ENCODE measurements at places on chromosomes 2 and 18.

GRCh38 chr2:200788121-200788718, 23.5 kb upstream of the BZW1 start:
- DNase-seq: no peak

GRCh38 chr2:11738589-11739436, 7.6 kb upstream of the LPIN1 start:
- no peak for DNase-seq

GRCh38 chr2:235866373-235866772, 301.8 kb downstream of the GBX2 start:
- no peak for DNase-seq

- no peak for DNase-seq
Observed at GRCh38 chr18:4060427-4061281, 394.5 kb downstream of the DLGAP1 start.

DNA sequence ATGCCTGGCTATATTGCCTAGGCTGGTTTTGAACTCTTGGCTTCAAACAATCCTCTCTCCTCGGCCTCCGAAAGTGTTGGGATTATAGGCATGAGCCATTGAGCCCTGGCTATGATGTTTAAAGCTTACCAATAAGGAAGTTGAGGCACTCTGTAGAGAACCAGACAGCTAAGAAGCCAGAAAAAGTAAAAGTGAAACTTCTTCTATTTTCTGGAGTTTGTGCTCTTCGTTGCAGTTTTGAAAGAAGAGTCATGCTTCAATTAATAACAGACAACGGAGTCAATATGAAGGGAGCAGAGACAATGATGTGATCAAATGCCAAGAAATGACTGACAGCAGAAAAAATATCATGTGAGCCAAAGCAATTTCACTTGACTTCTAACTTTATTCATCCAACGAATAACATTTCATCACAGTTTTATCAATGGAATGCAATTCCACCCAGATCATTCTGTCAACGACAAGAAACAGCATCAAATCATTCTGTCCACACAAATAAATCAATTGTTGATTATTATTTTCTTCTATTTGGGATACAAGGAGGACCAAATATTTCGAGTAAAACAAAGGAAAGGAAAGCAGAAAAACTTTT, 175.5 kb upstream of the CELF4 start:
- no peak for DNase-seq

GRCh38 chr18:57915865-57916582, 112.9 kb upstream of the ATP8B1 start:
- DNase-seq: no peak

DNA sequence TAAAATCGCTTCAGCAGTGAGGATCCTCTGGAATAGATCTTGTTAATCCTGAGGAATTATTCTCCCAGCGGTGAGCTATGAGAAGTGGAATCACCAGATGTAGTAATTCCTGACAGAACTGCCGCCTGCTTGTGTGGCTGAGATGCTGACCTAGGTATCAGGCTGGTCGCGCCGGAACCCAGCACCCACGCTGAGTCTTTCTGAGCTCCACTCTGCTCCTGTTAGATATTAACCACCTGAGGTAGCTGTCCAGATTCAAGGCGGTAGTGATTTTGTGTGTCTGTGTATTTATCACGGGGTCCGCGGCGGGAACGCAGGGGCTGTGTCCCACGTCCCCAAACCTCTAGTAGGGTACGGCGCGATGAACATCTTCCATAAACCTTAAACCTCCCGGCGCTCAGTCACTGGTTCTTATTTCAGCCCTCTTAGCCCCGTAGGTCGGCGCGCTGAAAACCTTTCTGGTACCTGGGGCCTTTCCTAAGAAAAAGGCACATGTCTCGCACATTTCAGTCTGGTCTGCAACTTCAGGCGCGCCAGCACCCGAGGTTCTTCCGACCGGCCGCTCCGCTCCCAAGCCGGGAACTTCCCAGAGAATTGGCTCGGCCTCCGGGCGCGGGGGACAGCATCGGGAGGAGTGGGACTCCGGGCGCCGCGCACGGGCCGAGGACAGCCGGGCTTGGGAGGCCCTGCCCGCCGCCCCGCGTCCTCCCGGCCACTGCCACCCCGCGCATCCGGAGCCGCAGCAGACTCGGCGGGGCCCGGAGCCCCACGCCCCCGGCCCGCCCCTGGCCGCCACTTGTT, 542 bp upstream of the CNNM3 start:
- peak; percentile 12 for DNase-seq

DNA sequence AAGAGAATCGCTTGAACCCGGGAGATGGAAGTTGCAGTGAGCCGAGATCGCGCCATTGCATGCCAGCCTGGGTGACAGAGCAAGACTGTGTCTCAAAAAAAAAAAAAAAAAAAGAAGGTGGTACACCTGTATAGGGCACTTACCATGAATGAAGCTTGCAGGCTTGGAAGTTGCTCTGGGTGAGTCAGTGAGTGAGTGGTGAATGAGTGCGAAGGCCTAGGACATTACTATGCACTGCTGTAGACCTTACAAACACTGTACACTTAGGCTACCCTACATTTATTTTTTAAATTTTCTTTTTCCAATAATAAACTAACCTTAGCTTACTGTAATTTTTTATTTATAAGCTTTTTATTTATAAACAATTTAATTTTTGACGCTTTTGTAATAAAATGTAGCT, 78.4 kb upstream of the ATG16L1 start:
- DNase-seq: no peak

- no peak for DNase-seq
Observed at GRCh38 chr2:120957905-120958304, 222.2 kb downstream of the GLI2 start.

DNA sequence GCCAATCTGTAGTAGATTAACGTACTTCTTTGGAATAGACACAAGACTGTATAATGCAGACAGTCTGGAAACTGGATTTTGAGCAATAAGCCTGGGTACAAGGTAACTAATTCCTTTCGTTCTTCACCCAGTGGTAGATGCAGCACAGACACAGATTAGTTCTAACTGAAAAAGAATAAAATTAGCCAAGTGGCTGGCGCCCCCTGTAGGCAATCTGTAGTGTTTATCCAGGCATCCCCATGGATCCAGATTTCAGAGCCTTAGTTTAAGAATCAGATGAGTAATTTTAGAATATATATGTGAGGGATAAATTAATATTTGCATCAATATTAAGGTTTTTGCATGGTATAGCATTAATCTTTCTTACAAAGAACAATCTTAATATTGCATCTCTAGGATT, 563.9 kb downstream of the DCC start:
- no peak for DNase-seq

DNA sequence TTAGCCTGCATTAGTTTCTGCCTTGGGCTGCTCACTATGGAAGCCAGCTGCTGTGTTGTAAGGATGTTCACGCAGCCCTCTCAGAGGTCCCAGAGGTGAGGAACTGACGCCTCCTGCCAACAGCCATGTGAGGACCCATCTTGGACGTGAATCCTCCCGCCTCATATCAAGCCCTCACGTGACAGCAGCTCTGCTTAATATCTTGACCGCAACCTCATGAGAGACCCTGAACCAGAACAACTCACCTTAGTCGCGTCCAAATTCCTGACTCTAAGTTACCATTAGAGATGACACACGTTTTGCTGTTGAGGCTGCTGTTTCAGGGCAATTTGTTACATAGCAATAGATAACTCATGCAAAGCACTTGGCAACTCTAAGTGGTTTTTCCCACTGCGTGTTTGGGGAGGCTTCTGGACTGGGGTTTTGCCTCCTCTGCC, 97.7 kb downstream of the TMEM17 start:
- DNase-seq: no peak

- no peak for DNase-seq
Observed at GRCh38 chr2:149430743-149431736, 100.7 kb downstream of the LYPD6 start.

- DNase-seq: no peak
Observed at GRCh38 chr18:48565105-48565504, 26.3 kb downstream of the CTIF start.

- DNase-seq: no peak
Observed at GRCh38 chr2:216391401-216391800, 19.1 kb upstream of the MARCHF4 start.

DNA sequence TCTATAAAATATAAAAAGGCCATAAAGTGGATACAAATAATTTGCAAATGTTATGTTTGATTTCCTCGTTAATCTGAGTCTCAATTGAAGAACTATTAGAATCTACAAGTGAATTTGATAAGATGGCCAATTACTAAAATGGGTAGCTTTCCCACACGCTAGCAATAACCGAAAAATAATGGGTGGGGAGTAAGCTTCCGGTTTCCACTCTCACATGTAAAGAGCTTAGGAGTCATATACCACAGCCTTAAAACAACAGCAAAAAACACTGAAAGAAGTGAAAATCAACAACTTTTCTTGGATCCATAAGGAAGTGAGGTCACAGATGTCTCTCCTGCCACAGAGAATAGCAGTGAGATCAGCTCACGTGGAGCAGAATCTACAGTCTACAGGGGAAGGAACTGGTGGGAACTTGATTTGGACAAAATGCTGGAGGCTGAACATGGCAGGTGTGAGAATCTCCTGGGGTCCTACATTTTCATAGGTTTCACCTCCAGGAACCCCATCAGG, 18.6 kb downstream of the THAP4 start:
- no peak for DNase-seq

GRCh38 chr2:97691166-97691565, 21.7 kb downstream of the C2orf92 start:
- no peak for DNase-seq

DNA sequence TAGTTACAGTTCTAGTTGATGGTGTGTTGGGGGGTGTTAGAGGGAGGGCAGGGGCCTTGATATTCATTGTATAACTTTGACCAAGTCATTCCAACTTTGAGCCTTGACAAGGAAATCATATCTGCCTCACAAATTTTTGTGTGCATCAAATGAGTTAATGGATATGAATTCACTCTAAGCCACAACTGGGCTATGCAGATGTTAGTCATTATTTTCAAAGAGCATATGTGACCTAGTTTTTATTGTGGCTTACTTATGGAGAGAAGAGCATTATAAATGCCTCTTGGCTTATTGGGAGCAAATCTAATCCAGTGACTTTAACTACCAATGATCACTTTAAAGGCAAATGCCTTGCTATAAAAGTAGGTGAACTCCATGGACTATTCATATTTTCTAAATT, 250.2 kb downstream of the LPIN1 start:
- DNase-seq: no peak

GRCh38 chr2:108612514-108613183, 78.4 kb downstream of the LIMS1 start:
- peak; percentile 65 for DNase-seq

DNA sequence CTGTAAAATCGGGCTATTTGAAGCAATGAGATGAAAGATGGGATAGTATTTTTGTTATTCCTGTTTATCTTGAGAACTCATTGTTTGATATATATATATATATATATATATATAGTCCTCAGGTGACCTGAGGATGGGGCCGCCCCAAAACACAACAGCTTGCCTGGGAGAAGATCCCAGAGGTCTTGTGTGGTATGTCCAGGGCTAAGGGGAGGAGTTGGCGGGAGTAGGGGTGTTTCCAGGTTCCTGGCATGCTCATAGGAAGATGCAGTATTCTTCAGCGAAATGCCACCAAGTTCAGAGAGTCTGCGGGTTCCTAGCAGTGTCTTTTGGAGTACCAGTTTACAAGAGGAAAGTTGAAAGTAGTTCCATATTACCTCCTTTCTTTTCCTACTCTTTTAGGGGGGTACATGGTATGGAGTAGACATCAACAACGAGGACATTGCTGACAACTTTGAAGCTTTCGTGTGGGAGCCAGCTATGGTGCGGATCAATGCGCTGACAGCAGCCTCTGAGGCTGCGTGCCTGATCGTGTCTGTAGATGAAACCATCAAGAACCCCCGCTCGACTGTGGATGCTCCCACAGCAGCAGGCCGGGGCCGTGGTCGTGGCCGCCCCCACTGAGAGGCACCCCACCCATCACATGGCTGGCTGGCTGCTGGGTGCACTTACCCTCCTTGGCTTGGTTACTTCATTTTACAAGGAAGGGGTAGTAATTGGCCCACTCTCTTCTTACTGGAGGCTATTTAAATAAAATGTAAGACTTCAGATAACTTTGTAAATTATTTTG, 18.3 kb downstream of the CCT7 start:
- DNase-seq: no peak

- no peak for DNase-seq
Observed at GRCh38 chr2:113172721-113173541, 840 bp upstream of the PSD4 start.

- DNase-seq: no peak
Observed at GRCh38 chr2:70461414-70461813, 92.2 kb downstream of the TGFA start.
